ENCODE measurements at places on chromosomes 1 and 21. TPM values are rescaled to one million over a fixed set of nuclear protein-coding genes. Genes with fewer than 3 reads are reported as not detected.

Gene SIPA1L2
- 120 TPM for total RNA-seq

Gene IL19
- total RNA-seq: not detected

Gene WDTC1
- 64.2 TPM for total RNA-seq

- DNase-seq: no peak
Measured at GRCh38 chr21:31332525-31332924, 11.5 kb downstream of the TIAM1 start.

DNA sequence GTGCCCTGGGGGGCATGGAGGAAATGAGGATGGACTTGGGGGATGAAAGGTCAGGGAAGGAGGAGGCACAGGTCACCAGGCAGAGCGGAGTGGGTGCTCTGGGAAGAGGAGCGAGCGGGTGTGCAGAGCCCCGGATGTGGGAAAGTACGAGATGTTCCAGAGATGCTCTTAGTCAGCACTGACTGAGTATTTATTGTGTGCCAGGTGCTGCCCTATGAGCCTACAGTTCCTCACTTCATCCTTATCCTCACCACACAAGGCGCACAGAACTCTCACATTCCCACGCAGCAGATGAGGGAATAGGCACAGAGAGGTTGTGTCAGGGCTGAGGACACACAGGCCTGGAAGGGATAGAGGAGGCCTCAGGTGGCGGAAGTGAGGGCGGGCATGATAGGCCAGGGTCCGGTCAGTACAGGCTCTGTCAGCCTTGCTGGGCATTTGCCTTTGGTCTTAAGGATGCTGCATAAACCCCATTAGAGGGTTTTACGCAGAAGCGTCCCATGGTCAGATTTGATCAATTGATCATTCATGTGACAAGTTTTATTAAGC, 77.3 kb downstream of the ARHGEF10L start:
- DNase-seq: no peak

- DNase-seq: no peak
Measured at GRCh38 chr1:231052777-231053176, 12.7 kb upstream of the FAM89A start.

DNA sequence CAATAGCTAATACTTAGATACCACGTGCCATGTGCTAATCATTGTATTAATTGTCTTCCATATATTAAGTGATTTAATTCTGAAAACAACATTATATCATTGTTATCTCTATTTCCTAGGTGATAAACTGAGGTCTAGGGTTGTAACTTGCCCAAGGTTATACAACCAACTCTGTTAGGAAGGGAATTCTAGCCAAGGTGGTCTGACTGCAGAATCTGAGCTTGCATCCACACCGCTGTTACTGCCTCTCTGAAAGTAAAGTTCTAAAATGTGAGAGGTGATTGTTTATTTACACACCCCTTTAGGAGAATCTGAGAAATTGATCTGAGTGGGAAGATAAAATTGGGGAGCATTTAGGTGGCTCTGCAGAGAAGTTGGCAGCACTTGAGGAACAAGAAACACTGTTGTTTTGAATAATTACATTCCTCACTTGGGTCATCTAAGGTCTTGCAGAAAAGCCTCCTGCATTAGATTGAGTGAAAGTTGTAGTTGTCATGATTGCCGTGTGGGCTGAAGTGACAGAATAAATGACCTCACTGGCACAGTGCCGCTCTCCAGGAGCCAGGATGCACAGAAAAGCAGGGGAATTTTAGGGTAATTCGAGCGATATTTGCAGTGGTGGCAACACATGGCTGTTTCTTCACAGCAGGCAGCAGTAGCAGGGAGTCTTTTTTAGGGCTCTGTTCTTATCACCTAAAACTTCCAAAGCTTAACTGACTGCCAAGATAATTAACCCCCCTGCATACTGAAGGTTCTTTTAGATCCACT, 121.7 kb downstream of the ADGRL4 start:
- DNase-seq: no peak
